Jurkat, Clone E6-1 (cell line): ENCODE measurements at places on chromosomes 7 and 10.

DNA sequence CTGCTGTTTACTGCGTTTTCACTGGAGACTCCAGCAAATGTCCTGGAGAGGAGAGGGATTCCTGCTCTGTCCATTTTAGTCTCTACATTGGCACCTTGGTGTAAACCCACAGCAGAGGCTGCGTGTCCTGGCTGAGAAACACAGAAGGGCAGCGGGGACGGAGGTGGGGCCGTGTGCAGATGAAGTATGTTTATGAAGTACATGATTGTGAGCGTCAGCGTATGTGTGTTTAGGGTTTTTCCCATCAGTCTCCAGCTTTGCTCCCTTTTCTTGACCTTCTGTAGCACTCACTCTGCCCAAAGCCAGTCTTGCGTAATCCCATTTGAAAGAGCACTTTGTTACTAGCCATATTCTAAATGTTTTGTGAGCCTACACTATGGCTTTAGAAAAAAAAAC, 750.7 kb upstream of the SORCS1 start:
- DNase-seq, result no peak

GRCh38 chr7:151388007-151388297, 21.9 kb downstream of the WDR86 start:
- DNase-seq, result no peak

DNA sequence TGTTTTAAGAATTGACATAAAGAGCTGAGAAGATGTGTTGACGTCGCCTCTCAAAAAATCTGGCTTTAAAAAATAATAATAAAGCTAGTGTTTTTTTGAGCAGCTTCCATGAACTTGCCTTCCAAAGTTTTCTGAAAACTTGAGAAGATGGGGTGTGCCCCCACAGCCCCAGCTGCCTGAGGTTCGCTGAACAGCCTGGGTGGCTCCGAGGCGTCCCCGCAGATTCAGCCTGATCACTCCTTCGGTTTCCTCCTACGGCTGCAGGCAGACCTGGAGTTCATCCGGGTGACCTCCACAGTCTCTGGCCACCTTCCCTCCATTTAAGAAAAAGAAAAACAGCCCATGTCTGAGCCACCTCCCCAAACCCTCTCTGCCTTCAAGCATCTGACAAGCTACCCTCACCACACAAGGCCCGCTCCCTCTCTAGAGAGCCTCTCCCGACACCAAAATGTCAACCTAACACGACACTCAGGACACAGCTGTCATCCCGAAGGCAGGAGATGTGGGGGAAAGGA, 177.8 kb downstream of the PTPRN2 start:
- no peak for DNase-seq

- no peak for DNase-seq
Measured at GRCh38 chr10:58435297-58435985, 50.2 kb downstream of the TFAM start.

GRCh38 chr7:148733496-148733895, 34.8 kb downstream of the CUL1 start:
- no peak for DNase-seq

DNA sequence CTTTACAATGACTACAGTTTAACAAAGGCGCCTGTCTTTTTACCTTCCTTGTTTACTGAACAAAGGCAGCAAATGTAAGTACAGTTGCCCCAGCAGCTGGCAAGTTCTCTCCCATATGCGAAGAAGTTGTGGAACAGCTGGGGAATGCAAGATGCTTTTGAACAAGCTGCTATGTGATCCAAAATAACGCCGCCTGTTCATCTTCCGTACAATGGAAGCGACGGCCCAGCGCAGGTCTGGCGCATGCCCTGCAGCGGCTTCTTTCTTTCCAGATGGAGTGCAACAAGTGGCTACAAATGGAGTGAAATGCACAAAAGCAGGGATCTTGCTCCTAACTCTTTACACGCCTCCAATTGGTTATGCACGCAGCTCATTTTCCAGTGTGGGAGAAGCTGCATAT, 97.0 kb upstream of the SVIL start:
- no peak for DNase-seq

GRCh38 chr7:120941064-120941463, 9.5 kb upstream of the ING3 start:
- no peak for DNase-seq

- DNase-seq, result no peak
Measured at GRCh38 chr7:44079331-44080021, 2.9 kb downstream of the POLM start.

DNA sequence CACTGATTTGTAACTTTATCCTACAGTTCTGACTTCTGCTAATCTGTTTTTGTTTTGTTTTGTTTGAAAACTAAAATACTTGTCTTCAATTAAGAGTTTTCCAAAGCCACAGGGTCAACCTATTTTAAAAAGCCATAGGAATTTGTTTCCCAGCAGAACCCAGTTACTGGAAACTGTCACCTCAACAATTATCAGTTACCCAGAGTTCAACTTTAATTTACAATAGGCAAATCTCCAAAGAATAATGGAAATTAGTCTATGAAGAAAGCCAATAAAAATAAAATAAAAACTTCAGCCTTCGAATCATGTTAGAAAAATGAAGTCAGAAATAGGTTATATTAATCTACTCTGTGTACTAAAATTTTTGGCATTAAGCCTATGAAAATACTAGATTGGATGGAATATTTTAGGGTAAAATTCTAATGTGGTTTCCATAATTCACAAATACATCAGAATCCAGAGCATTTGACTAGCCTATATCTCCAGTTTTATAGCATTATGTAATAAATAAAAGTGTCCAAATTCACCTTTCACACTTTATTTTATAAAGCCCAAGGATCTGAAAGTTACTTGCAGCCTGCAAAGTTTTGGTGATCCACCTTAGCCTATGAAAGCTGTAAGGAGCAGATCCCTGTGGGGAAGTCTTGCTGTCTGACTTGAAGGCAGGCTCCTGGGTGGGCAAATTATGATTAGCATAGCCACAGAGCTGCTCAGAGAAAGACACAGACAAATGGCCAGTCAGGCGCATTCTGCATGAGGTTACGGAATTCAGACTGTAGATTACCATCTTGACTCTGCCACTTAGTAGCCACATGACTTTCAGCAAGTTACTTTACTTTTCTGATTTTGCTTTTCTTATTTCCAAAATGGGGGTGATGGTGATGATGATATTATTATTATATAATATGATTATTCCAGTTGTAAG, 250.0 kb upstream of the HGF start:
- no peak for DNase-seq

- DNase-seq, result no peak
Measured at GRCh38 chr10:122688293-122688989, 11.2 kb downstream of the C10orf120 start.

DNA sequence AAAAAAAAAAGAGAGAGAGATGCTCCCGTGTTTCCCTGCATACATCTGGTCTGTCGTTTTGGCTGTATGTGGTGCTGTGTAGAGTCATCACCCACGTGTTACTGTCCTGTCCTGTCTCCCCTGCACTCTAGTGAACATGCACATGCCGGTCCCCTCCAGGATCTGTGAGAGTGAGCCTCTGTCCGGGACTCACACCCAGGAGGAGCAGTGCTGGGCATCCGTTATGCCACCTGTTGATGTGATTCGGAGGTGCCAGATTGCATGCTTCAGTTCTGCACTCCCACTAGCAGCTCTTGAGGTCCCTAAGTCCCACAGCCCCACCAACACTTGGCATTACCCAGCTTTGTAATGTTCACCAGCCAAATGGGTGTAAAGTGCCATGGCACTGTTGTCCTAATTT, 16.4 kb downstream of the GHRHR start:
- DNase-seq, result no peak

DNA sequence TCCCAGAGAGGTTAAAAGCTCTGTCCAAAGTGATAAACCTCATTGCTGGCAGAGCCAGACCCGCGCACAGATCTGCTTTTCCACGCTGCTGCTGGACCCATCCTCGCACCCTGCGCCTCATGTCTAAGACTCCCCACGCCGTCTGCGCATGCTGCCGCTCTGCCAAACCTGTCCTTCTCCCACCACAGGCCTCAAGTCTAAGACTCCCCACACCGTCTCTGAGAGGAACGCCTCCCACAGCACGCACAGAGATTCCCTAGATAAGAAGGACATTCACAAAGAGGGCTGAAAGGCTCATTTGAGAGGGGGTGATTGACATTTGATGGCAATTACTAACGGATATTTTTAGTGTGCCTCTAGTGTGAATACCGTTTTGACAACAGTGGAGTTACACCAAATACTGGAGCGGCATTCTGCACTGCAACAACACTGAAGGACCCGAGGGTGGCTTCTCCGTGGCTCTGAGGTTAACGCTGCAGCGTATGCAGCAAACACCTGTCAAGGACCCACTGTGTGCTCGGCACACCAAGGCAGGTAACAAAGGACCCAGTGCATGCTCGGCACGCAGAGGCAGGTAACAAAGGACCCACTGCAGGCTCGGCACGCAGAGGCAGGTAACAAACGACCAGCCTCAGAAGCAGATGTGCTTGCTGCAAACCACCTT, 231.4 kb downstream of the DNAJB6 start:
- DNase-seq, result no peak

DNA sequence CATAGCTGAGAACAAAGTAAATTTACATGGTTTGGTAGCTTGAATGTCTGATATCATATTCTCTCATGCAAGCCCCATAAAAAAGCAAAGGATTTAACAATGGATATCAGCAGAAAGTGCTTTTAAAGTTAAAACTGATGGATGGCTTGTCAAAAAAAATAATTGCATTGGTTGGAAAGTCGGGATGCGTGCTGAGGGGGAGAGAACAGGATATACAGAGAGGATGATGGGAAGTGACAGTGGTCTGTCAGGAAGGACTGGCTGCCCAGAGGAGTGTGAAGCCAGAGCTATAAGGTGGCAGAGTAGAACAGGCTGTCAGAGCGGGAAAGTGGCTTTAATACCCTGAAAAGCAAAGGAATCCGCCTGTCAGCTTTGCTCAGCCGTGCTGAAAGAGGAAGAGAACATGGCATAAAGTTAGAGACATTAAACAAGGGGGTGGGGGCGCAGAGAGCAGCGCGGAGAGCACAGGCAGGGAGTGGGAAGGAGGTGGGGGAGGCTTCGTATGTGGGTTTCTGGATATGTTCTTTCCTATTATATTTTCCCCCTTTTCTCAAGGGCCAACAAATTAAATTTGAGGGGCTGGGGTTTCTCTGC, 493.0 kb downstream of the LRMDA start:
- no peak for DNase-seq

DNA sequence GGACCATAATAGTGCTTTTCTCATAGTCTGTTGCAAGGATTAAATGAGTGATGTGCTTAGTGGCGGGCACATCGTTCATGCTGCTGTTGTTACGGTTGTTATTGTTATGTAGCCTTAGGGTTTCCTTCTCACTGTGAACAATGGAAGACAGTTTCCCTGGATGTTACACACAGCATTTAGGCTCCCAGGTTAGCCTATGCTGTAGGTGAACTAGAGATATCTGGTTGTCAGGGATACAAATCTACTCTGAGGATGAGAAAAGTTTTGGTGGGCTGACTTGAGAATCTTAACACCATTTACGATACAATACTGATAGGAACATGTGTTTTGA, 14.7 kb downstream of the SH3PXD2A start:
- no peak for DNase-seq

DNA sequence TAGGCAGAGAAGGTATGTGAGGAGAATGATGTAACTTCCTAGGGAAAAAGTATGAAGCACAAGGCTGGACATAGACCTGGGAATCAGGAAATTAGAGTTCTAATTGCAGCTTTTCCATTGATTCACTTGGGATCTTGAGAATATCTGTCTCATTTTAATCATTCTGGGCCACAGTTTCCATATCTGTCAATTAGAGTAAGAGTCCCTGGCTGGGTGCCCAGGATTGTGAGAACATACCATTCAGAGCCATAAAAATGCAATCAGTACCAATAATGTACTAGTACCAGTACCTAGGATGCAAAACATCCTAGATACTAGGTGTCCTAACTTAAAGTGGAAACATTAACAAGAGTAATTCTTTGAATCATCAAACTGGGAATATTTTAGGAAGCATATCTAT, 29.6 kb downstream of the CAV1 start:
- DNase-seq, result no peak

GRCh38 chr7:46680147-46680546, 759.1 kb upstream of the IGFBP3 start:
- DNase-seq, result no peak

DNA sequence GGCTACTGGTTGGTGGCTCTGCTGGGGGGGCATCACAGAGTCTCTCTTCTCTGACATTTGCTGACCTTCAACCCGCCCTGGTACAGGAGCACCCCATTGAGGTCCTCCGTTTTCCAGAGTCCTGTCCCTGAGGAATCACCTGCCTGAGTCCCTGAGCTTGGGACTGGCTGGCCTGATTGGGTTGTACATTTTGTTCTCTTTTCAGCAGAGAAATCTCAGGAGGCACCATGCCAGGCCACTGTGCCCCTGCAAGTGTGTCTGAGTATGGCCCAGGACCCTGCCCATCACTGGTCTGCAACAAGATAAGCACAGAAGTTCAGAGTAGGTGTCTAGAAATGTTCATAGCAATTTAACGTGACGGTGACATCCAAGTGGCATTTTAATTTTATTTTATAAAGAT, 131.2 kb downstream of the CUX1 start:
- DNase-seq, result no peak

GRCh38 chr10:35027567-35027966, 62.6 kb downstream of the CUL2 start:
- DNase-seq, result peak; percentile 18

- no peak for DNase-seq
Measured at GRCh38 chr7:30255064-30255769, 29.2 kb upstream of the ZNRF2 start.

GRCh38 chr10:123783296-123783695, 108.3 kb downstream of the CPXM2 start:
- DNase-seq, result no peak

DNA sequence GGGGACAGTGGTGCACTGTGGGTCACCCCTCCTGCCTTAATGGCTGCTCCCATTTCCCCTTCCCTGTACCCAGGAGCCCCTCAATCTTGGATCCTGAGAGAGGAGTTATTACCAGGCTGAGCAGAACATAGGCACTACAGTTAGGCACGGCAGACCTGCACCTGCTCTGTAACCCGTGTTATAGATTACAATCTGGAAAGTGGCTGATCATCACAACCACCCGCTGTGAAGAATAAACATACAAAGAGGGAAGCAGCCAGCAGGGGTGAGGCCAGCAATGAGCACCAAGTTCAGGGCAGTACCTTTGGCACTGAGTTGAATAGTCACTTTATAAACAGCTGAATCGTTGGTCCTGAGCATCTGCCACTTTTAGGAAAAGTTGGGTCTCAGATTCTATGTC, 1.7 kb downstream of the CDHR1 start:
- peak; percentile 83 for DNase-seq

GRCh38 chr7:99794585-99795502, 10.9 kb upstream of the CYP3A4 start:
- DNase-seq, result no peak

GRCh38 chr7:29331163-29331562, 136.6 kb downstream of the CHN2 start:
- no peak for DNase-seq

GRCh38 chr10:7649673-7650300, 17.0 kb downstream of the ITIH5 start:
- no peak for DNase-seq

- no peak for DNase-seq
Measured at GRCh38 chr7:90681336-90682022, 85.4 kb downstream of the CDK14 start.
